ENCODE measurements at places on chromosomes 5 and 9. TPM values are rescaled to one million over a fixed set of nuclear protein-coding genes. Genes with fewer than 3 reads are reported as not detected.

DNA sequence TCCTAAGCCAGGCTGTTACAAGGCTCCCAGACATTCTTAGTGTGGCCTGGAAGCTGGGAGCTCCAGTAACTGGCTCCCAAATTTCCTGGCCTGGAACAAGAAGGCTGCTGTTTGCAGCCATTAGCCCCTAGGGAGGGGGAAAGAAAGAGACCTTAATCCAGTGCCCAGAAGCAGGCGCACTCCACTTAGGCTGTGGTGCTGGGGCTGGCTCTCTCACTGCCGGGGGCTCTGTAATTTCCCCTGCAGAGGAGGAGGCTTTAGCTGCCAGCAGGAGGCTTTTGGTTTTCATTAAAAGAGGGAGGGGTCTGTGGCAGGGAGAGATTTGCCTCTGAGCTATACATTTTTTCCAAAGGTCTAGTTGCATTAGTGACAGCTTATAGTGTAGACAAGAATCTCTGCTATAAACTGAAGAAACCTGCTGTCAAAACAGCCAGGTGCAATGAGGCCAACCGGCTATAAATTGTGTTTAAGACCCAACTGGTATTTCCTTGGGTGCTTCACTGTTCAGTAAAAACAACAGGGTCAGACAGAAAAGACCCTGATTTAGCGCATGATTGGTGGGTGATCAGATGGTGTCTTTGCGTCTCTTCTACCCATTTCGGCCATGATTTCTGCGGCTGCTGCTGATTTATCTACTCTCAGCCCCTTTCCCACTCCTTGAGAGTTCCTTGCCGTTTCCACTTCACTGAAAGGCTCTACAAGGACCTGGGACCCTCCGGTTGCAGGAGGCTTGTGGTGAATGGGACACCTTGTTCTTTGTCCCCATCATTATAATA is 254.6 kb downstream of the AOPEP start:
- DNase-seq = peak; percentile 45

The LHX3 gene
- not detected for total RNA-seq

The CNTNAP3 gene
- total RNA-seq = 18.9 TPM

GRCh38 chr9:135906291-135907005 is 898 bp downstream of the CAMSAP1 start:
- DNase-seq = peak; percentile 62
